ENCODE measurements at places on chromosomes 12 and 14.

- DNase-seq = no peak
Observed at GRCh38 chr12:110599334-110599733, 14.6 kb upstream of the TCTN1 start.

DNA sequence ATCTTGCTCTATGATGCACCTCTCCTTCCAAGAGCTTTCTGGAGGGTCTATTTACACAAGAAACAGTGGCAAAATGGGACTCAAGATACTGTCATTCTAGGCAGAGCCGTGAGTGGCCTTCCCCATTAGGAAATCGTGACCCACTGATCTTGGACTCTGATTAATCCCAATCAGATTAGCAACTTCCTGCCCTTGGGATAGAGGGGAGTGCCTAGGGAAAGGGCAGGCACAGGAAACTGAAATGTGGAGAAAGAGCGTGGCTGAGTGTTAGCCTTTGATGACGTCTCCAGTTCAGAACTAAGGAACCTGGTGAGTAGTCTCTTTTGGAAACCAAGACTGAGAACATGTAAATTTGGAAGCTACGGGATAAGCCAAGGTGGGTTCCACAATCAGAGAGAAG lies 76.1 kb downstream of the NUAK1 start:
- no peak for DNase-seq

DNA sequence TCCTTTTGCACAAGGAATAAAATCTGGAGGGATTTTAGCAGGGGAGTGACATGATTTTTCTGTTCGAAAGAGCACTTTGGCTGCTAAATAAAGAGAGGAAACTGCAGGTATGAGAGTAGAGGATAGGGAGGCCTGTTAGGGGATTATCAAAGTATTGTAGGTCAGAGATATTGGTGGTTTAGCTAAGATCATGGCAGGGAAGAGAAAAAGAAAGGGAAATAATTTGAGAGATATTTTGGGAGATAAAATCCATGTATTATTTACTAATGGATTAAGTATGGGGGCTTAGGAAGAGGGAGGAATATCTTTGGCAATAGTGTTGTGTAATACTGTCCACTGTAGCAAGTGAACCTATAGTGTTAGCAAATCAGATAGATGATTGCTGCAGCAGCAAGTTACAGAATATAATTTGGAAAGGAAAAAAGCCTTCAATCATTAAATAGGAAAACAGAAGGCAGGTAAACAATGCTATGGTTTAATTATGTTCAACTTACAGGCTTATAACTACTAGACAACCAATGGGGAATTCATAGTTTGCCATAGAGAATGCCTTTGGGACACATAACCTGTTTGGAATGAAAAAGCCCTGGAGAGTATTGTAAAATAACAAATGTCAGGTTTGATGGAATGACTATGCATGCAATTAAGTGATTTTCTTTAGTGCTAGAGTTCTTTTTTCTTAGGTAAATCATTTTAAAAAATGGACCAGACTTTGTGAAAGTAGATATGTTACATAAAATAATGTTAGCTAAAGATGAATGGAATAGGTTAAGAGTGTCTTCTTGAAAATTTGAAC lies 50.5 kb downstream of the ADIPOR2 start:
- DNase-seq = peak; percentile 15

- DNase-seq = no peak
Observed at GRCh38 chr14:53217316-53217994, 64.3 kb upstream of the DDHD1 start.

GRCh38 chr12:4424422-4424821 lies 21.2 kb downstream of the FGF6 start:
- DNase-seq = no peak

DNA sequence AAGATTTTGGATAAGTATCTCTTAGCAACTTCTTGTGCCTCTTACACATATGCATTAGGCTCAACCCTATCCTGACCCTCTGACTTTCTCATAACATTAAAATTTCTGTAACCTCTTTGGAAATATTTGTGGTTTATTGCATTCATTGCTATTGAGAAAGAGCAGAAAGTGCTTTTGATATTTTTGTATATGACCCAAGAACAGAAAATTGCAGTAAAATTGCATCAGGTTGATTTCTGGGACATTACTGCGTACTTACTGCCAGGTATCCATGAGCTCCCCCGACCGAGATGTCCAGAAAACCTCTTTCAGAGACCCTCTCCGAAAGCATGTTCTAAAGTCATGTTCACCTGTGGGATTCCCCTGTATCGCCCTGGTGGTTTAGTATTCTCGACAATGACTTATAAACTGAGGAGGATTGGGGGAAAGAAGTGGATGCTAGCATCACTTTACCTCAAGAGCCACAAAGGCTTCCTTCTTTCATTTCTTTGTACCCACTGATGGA lies 14.5 kb upstream of the IL22 start:
- no peak for DNase-seq

- no peak for DNase-seq
Observed at GRCh38 chr12:103743788-103744187, 97.2 kb downstream of the NT5DC3 start.

DNA sequence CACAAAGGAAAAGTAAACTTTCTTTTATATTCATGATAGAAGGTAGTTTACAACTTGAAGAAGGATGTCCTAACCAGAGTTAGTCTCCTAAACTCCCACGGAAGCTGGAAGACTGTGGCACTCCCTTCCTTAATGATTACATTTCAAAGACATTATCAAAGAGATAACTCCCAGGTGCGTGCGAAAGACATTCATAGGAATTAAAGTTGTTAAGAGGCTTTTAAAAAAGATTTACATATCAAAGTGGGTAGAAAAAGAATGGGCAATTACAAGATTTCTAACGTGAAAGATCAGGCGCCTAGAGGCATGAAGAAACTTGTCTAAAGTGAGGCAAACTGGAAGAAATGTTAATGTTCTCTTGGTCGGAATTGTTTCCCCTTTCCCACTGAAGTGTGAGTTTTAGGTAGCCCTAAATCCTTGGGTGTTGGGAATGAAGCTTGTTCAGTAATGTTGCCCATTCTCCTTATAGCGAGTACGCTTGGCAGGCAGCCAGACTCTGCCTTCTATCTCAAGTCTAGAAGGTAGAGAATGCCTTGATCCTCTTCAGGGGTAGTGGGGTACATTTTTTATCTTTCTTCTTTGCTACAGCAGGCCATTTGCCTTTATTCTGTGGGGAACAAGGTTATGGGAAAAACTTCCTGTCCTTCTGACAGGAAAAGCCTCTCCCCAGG lies 642.0 kb downstream of the SLC6A15 start:
- no peak for DNase-seq

- no peak for DNase-seq
Observed at GRCh38 chr12:48179466-48179865, 4.0 kb upstream of the CCDC184 start.

DNA sequence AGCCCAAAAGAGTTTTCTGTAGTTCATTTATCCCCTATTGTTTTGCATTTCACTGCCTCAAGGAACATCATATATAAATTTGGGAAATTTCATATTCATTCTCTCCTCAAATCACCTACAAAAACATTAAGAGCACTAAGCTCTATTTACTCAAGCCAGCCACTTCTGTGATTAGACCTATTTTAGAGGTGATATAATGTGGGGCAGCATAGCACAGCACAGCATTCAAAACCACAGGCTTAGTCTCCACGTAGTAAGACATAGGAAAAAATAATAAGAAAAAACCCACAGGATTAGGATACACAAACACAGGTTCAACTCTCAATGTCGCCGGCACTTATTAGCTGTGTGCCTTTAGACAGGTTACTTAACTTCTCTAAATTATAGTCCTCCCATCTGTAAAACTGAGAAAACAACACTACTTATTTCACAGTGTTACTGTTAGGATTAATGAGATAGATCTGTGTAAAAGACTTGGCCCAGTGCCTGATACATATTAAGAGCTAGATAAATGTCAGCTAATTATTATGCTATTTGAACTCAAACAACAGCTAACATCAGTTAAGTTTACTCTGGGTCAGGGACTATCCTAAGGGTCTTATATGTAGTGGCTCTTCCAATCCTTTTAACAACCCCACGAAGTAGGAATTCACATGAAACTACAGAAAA lies 20.3 kb downstream of the DCAF5 start:
- no peak for DNase-seq

DNA sequence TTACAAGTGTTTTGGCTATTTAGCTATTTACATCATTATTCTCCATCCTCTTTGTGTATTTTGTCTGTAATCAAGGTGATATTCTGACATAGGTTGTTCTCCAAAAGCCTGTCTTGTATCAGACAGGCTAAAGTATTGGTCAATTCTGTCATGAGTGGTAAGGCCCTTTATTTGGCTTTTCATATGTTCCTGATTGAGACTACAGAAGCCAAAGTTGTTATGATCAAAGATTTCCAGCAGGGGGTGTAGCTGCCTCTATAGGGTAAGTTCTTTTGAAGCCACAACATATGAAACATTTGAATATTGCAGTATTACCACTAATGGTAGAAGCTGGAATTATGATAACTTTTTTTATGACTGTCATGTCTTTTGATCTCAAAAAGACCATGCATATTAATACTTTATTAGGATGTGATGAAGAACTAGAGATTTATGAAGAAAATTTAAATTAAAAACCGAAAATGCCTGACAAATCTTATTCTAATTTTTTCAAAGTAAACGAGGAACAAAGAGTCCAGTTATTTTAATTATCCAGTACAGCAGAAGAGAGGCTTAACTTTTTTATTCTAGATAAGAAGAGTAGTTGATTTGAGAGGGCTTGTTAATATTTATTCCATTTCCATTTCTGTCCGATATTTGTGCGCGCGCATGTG lies 3.4 kb upstream of the ARHGAP5 start:
- peak; percentile 50 for DNase-seq

- peak; percentile 13 for DNase-seq
Observed at GRCh38 chr12:103884316-103884715, 43.3 kb upstream of the NT5DC3 start.

DNA sequence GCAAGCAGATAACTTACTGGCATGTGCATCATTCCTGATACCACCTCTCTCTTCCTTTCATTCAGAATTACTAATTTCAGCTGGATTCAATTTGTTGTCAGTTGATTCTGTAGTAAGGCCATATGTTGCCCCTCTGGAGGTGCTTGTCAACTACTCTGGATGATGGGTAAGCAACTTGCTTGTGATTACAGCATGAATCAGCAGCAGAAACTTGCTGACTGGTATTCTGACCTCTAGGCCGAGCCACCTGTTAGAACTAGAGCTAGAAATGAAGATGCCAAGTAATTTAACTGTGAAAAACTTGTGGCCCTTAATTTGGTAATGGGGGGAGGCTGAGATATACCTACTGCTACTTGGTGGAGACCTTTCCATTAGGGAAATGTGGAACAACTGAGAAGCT lies 5.1 kb downstream of the RNF10 start:
- no peak for DNase-seq

- DNase-seq = no peak
Observed at GRCh38 chr14:93734086-93734822, 54.0 kb downstream of the PRIMA1 start.

DNA sequence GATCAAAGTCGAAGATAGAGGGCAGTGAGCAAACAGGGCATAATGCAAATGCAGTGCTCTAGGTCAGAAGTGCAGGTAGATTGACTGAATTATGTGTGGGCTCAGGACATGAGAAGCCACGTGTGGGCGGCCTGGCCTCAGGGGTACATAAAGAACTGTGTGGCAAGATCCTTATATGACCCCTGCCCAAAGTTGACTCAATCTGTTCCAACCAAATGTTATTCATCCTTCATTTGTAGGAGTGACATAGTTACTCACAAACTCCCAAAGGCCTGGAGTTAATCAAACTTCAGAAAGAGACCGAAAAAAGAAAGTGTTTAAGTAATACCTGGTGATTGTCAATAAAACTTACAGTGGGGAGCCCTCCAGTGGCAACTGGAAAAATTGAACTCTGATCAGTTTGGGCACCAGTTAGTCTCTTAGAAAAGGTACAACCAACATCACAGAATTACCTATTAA lies 150.4 kb upstream of the FAR2 start:
- DNase-seq = no peak

GRCh38 chr12:56933826-56934625 lies at the start of gene SDR9C7:
Gene SDR9C7, minus strand, starts transcription at chr12:56934408. Its CDS starts 147 bp downstream, at chr12:56934261.
- no peak for DNase-seq

GRCh38 chr14:94524093-94524492 lies 14.8 kb upstream of the SERPINA12 start:
- DNase-seq = no peak

All from GF-D8 (cell line).